ENCODE measurements at places on chromosomes 12 and 14.
A peak's percentile ranks its signal among the peaks of the same experiment; 100 is the strongest.

- no peak for DNase-seq
Observed at GRCh38 chr12:90181216-90181615, 472.6 kb upstream of the ATP2B1 start.

DNA sequence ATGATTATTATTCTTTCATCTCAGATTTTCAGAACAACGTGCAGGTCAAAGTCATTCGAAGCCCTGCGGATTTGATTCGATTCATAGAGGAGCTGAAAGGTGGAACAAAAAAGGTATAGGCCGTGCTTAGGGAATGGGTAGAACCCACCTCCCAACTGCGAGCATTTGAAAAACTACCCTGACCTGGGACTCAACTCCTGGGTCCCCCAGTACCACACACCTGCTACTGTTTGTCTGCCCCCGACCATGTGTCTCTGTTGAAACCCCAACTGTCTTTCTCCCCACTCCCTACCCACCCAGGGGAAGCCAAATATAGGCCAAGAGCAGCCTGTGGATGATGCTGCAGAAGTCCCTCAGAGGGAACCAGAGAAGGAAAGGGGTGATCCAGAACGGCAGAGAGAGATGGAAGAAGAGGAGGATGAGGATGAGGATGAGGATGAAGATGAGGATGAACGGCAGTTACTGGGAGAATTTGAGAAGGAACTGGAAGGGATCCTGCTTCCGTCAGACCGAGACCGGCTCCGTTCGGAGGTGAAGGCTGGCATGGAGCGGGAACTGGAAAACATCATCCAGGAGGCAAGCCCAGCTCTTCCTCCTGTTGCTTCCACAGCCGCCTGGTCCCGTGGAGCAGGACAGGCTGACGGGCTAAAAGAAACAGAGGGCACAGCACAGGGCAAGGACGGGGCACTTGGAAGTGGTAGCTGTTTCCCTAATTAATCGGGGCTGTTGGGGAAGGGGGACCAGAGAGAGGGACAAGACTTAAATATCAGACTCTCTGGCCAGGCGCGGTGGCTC, 20.5 kb downstream of the AGAP2 start:
- DNase-seq = no peak

DNA sequence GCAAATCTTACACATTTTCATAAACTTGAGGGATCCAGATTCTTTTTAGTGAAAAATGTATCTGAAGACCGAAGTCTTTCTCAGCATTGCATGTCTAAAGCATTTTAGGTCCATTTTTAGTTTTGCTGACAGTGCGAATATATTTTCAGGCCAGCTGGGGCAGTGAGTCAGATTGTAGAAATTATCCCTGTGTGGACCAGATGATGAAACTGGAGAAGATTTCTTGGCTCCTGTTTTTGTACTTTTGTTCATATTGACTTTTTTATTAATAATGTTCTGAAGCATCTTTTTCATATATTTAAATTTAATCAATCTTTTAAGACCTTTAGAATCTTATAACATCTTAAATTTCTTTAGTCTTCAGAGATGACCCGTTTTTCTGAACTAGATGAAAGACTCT, 173.1 kb downstream of the FLRT2 start:
- no peak for DNase-seq

GRCh38 chr14:88005050-88005481, at the start of gene GPR65:
TSS of gene GPR65 (plus strand) at chr14:88005135. CDS start at chr14:88010848, 5,713 bp downstream.
- peak; percentile 7 for DNase-seq

DNA sequence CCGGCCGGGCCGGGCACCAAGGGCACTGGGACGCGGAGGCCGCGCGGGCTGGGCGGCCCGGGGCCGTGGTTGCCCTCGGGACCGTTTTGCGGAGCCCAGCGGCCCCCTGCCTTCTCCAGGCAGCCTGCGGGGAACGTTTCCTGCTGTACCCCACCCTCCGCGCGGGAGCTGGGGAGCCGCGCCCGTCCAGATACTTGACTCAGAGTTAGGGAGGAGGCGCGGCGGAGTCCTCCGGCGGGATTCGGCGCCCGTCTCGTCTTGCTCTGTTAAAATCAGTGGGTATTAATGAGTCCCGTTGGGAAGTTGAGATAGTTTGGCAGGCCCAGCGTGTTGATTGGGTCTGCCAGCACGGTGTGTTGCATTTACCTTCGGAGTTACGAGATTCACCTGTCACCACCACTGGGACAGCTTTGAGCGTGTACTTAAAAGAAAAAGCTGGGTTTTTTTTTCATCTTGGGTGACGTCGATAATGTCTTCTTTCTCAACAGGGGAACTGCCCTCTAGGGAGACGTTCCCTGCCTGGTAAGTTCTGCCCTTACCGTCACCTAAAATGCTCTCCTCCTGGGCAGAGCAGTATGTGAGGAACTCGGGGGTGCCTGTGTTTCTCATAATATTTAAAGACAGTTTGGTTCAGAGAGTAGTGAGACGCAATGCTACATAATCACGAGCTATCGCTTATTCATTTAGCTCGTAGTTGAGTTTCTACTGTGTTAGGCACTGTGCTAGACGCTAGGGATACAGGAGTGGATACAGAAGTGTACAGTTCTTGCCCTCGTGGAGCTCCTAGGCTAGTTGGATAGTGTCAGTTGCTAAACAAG, 596 bp downstream of the DLST start:
- DNase-seq = peak; percentile 36

DNA sequence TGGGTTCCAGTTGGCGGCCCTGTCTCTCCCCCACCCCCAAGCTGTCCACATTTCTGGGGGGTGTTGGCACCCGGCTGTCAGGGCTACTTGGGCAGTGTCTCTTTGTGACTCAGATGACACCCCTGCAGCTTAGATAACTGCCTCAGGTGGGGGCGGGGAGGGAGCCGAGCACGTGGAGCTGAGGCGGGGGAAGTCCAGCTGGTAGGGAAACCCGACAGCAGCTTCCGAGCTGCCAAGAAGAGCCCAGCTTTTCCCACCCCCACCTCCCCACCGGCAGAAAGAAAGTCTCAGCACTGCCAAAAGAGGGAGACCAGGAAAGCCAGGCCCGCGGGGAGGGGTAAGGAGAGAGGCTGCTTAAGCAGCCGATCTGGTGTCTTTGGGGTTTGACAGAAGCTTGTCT, 1.4 kb downstream of the LRTM2 start:
- DNase-seq = no peak

- no peak for DNase-seq
Observed at GRCh38 chr12:646442-647384, 16.5 kb downstream of the NINJ2 start.

DNA sequence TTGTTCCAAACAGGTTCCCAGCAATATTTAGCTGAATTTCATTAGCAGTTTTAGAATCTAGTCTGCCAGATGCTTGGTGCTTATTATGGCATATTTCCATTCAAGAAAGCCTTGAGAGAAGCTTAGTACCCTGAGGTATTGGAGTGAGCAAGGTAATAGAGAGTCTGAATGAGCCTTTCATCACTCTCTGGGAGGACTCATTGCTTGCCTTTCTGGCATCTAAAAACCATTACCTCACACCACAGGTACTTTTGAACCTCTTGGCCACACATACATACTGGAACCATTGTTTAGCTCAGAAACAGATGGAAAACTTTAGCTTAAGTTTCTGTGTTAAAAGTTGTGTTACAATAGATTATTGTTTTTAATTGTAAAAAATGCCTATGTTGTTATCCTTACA, 27.4 kb upstream of the KCNH3 start:
- DNase-seq = no peak

- DNase-seq = no peak
Observed at GRCh38 chr12:68587448-68587873, 23.2 kb upstream of the RAP1B start.

GRCh38 chr12:75982169-75982564, 49.4 kb downstream of the PHLDA1 start:
- no peak for DNase-seq

DNA sequence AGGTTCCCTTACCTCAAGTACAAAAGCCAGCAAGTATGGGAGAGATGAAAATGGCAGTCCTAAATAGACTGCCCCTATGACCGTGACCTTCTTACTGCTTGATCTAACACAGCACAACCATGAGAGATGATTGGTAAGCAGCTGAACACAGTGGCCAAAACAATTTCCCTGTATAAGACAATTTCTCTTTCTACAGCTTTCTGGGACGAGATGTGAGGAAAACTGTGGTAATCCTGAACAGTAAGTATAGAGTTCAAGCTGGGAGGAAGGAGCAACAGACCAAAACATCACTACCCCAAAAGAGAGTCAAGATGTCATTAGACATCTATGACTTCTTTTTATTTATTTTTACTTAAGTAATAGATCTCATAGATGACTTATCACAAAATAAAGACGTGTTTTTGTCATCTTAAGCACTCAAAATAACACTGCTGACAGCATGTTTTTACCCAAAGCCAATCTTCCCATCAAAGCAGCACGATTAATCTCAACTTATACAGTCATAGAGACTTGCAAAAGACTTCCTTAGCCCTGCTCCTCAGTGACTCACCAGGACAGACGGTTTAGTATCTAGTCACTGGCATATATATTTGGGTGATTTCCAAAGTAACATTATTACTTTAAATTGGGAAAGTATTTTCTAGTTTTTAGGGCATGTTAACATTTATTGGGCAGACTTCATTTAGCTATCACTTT, 3.7 kb downstream of the TMEM52B start:
- no peak for DNase-seq

GRCh38 chr12:120356567-120357030, 12.4 kb downstream of the MSI1 start:
- peak; percentile 75 for DNase-seq

DNA sequence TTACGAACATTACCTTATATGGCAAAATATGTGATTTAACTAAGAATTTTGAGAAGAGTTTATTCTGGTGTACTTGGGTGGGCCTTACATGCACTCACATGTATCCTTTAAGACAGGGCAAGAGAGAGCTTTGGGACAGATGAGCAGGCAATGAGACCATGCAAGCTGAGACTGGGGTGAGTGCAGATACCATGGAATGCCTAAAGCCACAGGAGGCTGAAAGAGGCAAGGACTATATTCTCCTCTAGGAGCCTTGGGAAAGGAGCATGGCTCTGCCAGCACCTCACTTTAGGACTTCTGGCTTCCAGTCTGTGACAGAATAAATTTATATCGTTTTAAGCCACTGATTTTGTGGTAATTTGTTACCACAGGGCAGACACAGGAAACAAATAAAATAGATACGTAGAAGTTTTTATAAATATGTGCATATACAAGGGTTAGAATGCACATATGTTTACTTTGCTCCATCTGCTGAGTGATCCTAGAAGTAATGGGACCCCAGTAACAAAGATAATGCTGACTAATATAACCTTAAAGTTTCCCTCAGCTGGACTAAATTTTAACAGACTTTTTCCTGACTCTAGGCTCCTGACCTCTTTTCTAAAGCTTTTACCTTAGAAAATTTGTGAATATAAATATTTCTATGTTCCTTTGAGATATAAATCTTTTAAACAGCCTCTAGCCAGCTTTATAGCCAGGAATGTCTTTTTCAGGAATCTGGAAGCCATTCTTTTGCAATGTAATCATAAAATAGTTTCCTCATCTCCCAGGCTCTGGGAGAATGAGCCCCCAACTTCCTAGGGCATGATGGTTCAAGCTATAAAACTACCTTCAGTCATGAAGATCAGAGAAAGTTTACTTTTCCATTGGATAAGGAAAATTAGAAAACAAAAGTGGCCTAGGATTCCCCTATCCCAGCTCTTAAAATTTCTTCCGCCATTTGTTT, 216.8 kb downstream of the PPFIA2 start:
- DNase-seq = no peak

GRCh38 chr14:26124896-26125438, 472.9 kb downstream of the NOVA1 start:
- no peak for DNase-seq

DNA sequence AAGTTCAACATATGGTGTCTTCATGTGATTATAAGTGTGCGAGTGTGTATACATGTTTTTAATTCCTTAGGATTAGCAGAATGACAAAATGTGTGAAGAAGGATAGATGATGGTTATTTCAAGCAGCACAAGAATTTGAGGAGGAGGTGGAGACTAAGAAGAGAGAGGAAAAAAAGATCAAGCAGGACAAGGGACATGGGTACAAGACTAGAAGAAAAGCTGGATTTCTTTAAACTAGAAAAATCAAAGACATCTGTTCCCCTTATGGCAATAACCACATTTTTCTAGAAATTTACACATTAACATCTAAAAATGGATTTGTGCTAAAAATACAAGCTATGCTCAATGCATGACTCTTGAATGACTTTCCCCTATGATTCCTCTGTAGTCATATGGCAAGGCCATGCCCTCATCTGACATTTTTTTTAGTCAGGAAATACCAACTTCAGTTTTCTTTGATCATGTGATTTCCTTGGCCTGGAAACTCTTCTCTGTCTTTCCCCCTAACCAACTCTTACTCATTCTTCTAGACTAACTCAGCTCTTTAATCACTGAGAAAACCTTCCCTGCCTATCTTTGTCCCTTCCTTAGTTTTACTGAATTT, 435.8 kb downstream of the NRXN3 start:
- DNase-seq = no peak

- no peak for DNase-seq
Observed at GRCh38 chr14:101926085-101926484, 38.3 kb upstream of the DYNC1H1 start.

GRCh38 chr12:100404769-100405407, 48.0 kb downstream of the SLC17A8 start:
- no peak for DNase-seq

- no peak for DNase-seq
Observed at GRCh38 chr12:65891987-65892481, 67.8 kb downstream of the HMGA2 start.

DNA sequence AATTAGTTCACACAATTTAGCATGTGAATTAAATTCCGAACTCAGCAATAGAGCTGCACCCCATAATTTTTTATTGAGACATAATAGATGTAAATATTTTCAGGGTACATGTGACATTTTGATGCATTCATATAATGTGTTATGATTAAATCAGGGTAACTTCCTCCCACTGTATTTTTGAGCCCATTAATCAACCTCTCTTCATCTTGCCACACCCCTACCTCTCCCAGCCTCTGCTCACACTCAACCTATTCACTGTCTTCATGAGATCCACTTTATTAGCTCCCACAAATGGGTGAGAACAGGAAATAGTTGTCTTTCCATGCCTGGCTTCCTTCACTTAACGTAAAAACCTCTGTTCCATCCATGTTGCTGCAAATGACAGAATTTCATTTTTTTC, 14.7 kb downstream of the IL26 start:
- no peak for DNase-seq

DNA sequence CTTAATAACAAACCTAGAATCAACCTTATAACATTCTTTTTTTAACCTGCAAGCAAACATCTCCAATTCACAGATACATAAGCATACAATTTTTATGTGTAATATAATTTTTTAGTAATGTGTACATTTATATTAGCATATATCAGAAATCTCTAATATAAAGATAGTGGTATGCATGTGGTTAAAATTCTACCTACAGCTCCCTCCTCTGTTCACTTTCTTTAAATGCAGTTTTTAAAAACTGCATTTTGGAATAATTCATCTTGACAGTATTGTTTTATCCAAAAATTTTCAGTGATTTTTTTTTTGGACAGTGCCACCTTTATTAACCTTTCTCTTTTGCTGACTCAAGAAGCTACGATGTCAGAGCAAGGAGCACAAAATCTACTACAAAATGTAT, 13.2 kb upstream of the RXYLT1 start:
- no peak for DNase-seq

GRCh38 chr14:106879241-106879640, 1352.9 kb downstream of the TMEM121 start:
- peak; percentile 27 for DNase-seq

GRCh38 chr12:66119870-66120241, 10.7 kb downstream of the LLPH start:
- no peak for DNase-seq
